Brain pericyte (primary cell): ENCODE measurements at places on chromosomes 3 and 15.

DNA sequence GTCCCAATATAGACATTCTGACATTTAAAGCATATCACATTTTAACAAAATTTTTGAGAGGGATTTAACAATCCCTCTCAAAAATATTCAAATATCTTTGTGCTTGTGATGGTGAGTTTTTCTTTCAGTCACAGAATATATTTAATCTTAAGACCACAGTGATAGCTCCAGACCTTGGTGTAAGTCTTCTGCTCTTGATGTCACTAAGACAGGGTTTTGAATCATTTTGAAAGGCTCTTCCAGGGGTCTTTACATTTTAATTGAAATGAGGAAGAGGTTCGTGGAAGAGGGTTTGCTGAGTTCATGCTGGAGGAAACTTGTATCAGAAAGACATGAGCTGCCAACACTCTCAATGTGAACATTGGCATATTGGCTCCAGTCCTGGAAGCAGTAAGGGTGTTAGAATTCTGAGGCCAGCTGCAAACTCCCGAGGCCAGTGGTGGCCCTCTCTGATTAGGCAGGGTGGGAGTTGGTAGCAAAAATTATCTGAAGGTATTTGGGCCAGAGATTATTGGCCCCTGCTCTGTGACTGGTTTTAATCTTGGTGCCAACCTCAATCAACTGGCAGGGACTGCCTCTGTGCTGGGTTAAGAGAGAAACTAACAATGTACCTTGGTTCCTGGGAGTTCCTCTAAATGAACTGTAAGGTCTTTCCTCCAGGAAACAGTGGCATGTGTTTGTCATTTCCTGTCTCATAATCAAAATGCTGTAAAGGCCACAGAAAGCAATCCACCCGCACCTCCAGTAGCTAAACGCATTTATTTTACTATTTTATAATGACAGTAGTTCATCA, 5.3 kb downstream of the POU1F1 start:
- DNase-seq: no peak

DNA sequence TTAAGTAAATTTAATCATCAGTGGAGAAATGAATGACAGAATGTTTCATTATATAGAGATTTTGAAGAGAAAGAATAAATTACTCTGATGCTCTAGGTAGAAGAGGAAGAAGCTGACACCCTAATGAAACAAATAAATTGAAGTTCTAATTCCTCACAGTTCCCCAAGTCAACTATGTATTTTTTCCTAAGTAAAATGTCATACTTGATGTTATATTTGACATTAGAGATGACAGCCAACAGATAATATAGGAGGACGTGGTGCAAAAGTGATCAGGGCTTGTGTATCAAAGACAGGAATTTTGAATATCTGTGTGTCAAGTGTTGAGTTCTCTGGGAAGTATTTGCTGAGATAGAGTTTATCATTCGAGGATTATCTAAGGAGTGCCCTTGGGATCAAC, 81.2 kb upstream of the CADPS start:
- no peak for DNase-seq

- no peak for DNase-seq
Observed at GRCh38 chr15:88535100-88535499, 11.4 kb downstream of the DET1 start.

DNA sequence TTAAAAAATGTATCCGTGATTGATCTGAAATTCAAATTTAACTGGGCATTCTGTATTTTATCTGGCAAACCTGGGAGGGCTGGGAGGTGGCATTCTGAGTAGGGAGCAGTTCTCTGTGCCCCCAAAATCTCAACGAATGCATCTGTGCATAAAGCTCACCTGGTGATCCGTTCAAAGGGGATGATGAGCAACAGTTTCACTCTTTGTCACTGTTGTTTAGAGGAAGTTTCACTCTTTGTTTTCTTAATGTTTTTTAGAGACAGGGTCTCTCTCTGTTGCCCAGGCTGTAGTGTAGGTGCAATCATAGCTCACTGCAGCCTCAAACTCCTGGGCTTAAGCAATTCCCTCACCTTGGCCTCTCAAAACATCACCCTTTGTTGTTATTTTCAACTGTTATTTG, 186.7 kb downstream of the SSR3 start:
- DNase-seq: no peak

DNA sequence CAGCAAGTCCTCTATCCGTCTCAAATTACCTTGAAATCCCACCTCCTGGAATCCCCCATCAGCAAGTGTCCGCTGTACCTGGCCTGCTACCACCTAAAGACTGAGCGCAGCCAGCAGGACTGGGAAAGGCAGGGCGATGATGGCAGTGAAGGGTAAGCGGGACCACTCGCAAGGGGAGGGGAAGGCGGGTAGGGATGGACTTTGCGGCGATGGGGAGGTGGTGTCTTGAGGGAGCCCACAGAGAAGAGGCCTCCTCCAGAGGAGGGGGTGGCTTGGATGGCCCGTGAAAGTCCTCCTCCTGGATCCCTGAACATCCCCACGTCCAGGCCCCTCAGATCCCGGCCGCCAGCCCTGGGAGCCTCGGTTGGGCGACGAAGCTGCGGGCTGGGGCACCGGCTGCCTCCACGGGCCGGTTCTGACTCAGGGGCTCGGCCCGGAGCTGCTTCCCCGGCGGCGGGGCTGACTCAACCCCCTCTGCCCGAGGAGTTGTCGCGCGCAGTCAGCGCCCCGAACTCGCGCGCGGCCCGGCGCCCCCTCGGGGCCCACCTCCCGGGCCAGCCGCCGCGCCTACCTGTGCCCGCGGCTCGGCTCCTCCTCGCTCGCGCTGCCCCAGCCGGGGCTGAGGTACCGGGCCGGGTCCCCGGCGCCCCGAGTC, 512 bp downstream of the LARP6 start:
- no peak for DNase-seq

GRCh38 chr3:83011481-83011880, 1250.0 kb upstream of the GBE1 start:
- DNase-seq: no peak
